ENCODE measurements at places on chromosomes 3 and 15. TPM values are rescaled to one million over a fixed set of nuclear protein-coding genes. Genes with fewer than 3 reads are reported as not detected.
A peak's percentile ranks its signal among the peaks of the same experiment; 100 is the strongest.

GRCh38 chr15:63500265-63501250 lies 3.8 kb upstream of the USP3 start:
- no peaks in the 10 kb centered on the region for H3K27me3 ChIP-seq
- peak overlapping the region; percentile 21 for H3K27ac ChIP-seq
- H3K36me3 ChIP-seq, result no peaks in the 10 kb centered on the region

- no peak overlapping the region for H3K27ac ChIP-seq
- DNase-seq, result no peak
Measured at GRCh38 chr3:114449271-114450007, 155.6 kb downstream of the TIGIT start.

GRCh38 chr3:50480471-50480870 lies 23.0 kb downstream of the CACNA2D2 start:
- H3K4me1 ChIP-seq, result no peaks in the 10 kb centered on the region
- H3K27me3 ChIP-seq, result no peaks in the 10 kb centered on the region
- no peak for DNase-seq
- H3K4me3 ChIP-seq, result no peak overlapping the region

SUCNR1 gene
- 0.05 TPM for total RNA-seq

GRCh38 chr3:74403307-74403706 lies 211.2 kb downstream of the CNTN3 start:
- no peaks in the 10 kb centered on the region for H3K27me3 ChIP-seq
- DNase-seq, result no peak
- no peak overlapping the region for H3K4me3 ChIP-seq
- no peaks in the 10 kb centered on the region for H3K4me1 ChIP-seq
- no peak overlapping the region for H3K27ac ChIP-seq

DNA sequence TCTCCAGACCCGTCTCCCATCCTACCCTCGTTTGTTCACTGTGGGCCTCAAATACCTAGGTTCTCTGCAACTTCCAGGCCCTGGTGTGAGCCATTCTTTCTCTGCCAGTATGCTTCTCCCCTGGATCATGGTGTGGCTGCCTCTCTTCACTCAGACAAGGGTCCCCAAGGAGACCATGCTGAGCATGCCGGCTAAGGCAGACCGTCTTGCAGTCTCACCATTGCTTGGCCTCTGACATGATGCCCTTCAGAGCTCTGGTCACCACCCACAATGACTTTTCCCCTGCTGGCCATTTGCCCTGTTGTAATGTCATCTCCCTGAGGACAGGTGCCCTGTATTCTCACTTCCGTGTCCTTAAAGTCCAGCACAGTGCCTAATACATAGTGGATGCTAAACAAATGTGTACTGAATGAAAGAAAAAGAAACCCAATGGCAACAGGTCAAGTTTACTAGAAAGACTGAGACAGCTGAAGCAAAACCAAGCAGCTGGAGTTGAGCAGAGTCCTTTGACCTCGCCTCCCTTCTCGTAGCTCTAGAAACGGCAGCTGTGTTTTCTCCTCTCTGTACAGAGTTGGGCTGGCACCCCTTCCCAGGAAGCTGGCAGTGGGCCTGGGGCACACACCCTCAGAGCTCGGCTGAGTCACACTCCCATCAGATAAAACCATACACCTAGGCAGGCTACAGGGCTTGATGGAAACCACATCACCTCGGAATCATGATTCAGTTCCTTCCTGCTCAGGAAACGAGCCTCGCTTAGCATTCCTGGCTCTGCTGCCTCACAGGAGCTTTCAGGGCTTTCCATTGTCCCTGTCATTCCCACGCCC lies 8.6 kb downstream of the TLR9 start:
- no peaks in the 10 kb centered on the region for H3K27me3 ChIP-seq
- peak; percentile 50 for DNase-seq
- H3K4me3 ChIP-seq, result peak overlapping the region; percentile 70
- peak overlapping the region; percentile 83 for H3K27ac ChIP-seq

- no peak for DNase-seq
- H3K36me3 ChIP-seq, result no peaks in the 10 kb centered on the region
- no peak overlapping the region for H3K27ac ChIP-seq
- no peak overlapping the region for H3K4me3 ChIP-seq
- no peaks in the 10 kb centered on the region for H3K4me1 ChIP-seq
Measured at GRCh38 chr3:180770639-180771038, 91.3 kb upstream of the CCDC39 start.

DNA sequence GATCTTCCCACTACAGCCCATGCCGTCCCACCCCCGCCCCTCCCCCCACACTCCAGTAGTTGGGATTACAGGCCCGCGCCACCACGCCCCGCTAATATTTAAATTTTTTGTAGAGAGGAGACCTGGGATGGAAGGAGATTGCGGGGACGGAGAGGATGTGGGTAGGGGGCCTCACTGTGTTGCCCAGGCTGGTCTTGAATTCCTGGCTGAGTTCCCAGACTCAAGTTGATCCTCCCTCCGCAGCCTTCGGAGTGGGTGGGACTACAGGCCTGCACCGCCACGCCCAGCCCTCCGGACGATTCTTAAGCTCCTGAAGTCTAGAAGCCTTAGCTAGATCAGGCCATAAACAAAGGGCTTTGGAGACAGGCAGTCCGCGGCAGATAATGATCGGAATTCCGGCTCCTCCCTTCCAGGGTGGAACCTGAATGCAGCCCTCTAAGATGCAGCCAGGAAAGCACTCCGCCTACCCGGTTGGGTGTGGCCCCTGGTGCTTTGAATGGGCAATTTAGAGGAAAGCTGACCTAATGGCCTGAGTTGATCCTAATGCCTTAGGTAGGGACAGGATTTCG lies at the start of gene DPPA2:
DPPA2 (minus strand) TSS at position 356 of the 569 bp plus-strand sequence. CDS start 1,975 bp downstream, outside the sequence.
- H3K27ac ChIP-seq, result no peak within 1 kb of the TSS
- no peaks in the 10 kb centered on the region for H3K4me1 ChIP-seq

DNA sequence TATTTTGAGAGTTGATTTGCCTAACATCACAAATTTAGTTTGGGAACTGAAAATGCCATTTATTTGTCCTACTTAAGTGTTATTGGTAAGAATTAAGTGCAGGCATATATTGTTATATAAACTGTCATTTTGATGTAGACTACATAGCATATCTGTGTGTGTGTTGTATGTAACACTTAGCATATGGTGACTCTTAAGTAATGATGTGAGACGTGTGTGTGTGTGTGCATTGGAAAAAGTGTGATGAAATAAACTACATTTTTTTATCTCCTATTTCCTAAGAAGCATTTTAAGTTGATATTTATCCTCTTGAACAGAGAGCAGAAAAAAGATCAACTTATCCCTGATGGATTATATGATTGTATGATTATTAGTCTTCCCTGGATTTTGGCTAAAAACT lies 588.2 kb upstream of the SUCLG2 start:
- peaks cover under 1% of the 10 kb centered on the region for H3K27me3 ChIP-seq
- H3K36me3 ChIP-seq, result no peaks in the 10 kb centered on the region
- DNase-seq, result no peak
- H3K4me3 ChIP-seq, result no peak overlapping the region
- no peaks in the 10 kb centered on the region for H3K4me1 ChIP-seq

SLC35G2 gene
- total RNA-seq, result 5.4 TPM

- H3K27ac ChIP-seq, result no peak overlapping the region
- no peak for DNase-seq
- no peak overlapping the region for H3K4me3 ChIP-seq
- no peaks in the 10 kb centered on the region for H3K36me3 ChIP-seq
Measured at GRCh38 chr3:88784925-88785324, 322.5 kb upstream of the EPHA3 start.

GRCh38 chr3:46356276-46356675 lies 2.4 kb downstream of the CCR2 start:
- DNase-seq, result no peak
- no peak overlapping the region for H3K4me3 ChIP-seq
